ENCODE measurements at places on chromosomes 3 and 15.

DNA sequence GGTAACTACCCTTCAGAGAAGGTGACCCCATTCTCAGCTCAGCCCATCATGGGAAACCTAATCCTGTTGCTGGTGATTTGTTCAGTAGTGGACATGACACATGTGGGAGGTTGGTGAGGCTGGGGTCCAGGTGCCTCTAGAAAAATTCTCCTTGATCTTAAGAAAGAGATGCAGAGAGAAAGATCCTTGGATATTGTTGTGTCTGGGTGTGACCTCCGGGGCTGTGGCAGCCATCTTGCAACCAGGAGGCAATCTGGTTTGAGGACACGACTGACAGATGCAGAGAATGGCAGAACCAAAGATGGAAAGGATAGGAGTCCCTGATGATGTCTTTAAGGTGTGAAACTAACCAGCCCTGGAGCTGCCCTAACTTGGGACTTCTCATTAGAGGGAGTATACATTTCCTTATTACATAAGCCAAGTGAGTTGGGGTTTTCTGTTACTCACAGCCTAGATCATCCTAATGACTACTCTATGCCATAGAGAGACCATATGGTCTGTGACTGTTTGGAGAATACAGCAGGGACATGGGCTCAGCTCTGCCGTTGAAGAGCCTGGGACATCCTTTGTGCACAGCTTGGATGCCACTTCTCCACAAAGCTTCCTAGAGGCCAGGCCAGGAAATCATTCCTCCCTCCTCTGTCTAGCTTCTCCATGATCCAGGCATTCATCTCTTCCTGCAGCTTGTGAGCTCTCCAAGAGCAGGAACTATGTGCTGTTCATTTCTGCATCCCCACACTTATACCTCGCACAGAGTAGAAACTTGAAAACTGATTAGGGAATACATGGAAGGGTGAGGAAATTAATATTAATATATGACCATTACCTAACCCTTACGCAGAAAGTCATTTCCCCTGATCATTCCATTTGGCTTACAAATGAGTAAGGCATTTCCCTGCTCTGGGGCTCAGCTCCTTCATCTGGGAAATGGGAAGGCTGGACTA is 45.9 kb downstream of the HRH1 start:
- DNase-seq: no peak

DNA sequence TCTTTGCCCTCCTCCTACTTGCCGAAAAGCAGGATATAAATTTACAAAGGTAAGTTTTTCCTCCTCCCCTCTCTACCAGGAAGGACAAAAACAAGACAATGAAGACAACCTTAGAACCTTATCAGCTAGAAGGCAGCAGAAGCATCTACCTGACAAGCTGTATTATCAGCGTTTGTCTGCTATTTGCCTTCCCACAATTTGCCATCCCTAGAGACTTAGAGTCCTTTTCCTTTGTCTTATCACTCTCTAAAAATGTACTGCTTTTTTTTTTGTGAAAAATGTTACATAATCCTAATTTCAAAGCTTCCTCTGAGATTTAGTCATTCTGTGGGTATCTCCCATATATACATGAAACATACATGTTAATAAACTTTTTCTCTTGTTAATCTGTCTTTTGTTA is 176.9 kb upstream of the PROK2 start:
- no peak for DNase-seq

GRCh38 chr3:106025151-106025722 is 156.4 kb upstream of the CBLB start:
- no peak for DNase-seq

DNA sequence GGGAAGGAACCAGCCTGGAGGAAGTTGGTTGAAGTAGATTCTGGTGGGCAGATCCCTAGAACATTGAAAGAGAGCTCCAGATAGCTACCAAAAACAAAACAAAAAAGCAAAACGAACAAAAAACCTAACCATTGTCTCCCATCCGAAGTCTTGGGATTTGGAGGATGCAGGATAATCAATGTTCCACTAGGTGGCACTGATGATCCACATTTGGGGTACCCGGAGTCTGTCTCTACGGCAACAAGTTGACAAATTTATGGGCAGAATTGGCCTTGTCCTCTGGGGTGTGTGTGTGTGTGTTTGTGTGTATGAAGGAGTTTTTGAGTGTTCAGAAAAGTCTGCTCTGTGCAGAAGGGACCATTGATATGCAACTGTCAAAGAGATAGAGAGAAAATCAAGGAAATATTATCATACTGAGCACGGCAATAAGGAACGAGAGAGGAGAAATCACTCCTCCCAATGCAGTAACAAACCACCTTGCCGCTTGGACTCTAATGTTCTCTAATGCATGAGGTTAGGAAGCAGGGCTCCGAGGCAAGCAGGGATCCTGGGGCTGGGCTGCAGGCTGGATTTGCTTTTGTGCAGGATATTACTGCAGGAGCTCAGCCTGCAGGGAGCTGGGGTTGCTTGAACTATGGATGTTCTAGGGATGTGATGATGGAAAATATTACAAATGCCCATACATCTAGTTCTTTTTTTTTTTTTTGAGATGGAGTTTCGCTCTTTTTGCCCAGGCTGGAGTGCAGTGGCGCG is 59.8 kb upstream of the KLHL25 start:
- peak; percentile 68 for DNase-seq

DNA sequence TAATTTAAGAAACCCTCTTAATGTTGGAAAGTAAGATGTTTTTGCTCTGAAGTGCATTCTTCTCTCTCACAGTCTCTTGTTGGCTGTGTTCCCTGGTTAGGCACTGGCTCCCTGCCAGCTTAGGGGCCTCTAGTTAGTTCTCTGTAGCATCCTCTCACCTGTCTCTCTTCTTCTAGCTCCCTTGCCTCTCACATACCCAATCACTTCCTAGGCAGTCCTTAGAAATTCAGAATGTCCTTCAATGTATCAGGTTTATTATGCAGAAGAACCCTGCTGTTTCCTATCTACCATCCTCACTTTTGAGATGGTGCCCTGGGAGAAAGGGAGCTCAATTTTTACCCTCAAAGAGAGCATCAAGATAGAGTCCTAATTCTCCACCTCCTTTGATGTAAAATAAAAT is 36.2 kb upstream of the CPNE4 start:
- DNase-seq: no peak

DNA sequence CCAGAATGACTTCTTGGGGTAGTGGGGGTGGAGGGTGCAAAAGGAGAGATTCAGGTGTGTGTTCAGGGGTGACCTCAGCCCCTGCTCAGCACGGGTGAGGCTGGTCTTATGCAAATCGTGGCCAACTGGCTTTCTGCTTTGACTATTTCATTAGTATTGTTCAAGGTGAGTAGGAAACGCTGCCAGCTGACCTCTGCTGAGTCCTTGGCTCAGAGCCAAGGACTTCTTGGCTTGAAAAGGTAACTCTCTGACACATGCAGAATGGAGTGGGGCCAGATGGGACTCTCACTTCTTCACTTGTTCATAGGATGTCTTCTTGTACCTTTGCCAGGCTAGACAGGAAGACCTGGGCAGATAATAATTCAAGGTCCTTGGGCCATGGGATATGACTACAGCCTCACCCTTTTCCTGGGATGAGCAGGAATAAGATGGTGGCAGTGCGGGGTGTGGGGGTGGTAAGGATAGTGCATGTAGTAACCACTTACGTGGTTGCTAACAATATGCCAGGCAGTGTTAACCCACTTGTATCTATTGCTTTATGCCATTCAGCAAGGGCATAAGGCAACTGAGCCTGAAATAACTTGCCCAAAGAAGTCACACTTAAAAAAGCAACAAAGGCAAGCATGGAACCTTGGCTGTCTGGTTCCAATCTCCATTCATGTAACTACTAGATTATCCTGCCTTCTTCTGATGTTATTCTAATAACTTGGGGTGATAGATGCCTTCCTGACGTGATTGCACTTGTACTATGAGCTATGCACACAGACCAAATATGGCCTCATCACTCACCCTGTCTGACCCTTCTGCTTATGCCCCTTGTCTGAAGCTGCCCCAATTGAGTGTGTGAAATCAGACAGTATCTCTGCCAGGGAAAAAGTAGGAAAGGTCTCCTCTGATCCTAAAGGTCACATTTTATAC is 193.1 kb downstream of the NR1D2 start:
- peak; percentile 14 for DNase-seq
